Hematopoietic multipotent progenitor cell (in vitro differentiated cells): ENCODE measurements at places on chromosomes 16 and 17.

GRCh38 chr17:42844271-42844670 is at the start of gene AOC2:
Gene AOC2 (plus strand): TSS chr17:42844580. CDS start chr17:42844627, 47 bp downstream.
- no peak for DNase-seq

- DNase-seq = no peak
Observed at GRCh38 chr17:4333041-4333440, 33.4 kb downstream of the UBE2G1 start.

GRCh38 chr16:17364319-17365210 is 106.2 kb downstream of the XYLT1 start:
- peak; percentile 79 for DNase-seq

DNA sequence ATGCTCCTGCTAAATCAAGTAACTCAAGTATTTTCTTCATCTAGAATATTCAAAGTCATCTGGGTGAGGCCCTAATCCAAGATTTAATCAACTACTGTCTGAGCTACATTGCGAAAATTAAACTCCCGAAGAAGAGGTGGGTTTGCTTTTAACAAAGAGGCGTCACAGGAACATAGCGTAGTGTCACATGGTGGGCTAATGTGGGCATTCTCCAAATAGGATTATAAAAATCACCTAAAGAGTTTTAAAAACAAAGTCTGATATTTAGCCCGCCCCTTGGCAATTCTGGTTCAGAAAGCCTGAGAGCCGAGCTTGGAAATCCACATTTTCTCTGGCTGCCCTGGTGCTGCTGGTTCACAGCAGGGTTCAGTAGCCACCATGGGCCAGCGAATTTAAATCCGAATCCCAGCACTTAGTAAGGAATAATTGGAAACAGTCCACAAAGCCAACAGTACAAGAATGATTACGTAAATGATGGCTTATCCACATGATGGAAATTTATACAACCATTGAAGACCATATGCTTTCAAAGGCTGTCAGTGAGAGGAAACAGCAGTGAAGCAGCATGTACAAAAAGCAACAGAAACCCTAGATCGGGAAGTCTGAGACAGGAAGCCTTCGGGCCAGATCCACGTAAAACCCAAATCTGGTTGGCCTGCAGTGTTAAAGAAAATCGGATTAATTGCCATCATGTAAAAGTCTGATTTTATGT is 8.8 kb downstream of the PMM2 start:
- no peak for DNase-seq

- no peak for DNase-seq
Observed at GRCh38 chr16:49341706-49342105, 31.9 kb upstream of the C16orf78 start.

DNA sequence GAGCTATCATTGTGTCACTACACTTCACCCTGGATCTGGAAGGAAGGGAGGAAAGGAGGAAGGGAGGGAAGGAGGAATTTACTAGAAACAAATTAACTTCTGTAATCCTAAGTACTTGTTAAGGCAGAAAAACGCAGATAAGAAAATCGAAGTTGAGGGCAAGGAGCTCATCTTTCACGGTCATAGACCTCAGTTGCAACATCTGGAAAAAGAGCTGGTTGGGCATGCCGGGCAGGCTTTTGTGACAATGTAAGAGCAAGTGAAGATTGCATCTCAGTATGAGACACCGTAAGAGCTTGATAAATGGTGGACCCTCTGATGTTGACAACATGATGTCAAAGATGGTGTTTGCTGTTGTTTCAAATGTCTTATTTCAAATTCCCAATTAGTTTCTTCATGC is 721.5 kb downstream of the MAF start:
- DNase-seq = no peak

DNA sequence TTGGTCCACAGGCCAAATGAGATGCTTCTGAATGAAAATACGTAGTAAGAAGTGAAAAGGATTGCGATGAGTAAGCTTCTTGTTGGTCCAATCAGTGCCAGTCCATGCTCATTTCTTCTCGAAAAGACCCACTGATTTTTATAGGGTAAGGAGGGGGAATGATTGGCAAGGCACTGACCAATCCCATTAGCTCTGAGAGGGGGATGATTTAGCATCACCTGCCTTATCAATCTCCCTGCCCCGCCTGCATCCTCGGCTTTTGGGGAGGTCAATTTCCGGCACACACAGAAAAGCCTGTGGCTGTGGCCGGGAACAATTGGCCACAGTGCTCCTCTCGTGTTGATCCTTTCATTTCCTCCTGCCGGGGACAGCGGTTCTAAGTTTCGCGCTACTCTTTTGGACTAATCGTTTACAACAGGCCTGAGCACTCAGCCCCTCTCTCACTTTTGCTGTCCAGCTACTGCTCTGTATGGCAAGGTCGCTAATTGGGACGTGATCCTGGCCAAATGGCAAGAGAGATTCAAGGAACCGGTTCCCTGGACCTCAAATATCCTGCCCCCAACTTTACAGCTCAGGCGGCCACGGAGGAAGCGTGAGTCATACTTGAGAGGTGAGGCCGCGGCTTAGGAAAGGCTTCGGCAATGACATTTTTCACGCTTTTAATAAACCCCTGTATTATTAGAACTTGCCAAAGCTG is 43.1 kb downstream of the TBX4 start:
- DNase-seq = peak; percentile 11

DNA sequence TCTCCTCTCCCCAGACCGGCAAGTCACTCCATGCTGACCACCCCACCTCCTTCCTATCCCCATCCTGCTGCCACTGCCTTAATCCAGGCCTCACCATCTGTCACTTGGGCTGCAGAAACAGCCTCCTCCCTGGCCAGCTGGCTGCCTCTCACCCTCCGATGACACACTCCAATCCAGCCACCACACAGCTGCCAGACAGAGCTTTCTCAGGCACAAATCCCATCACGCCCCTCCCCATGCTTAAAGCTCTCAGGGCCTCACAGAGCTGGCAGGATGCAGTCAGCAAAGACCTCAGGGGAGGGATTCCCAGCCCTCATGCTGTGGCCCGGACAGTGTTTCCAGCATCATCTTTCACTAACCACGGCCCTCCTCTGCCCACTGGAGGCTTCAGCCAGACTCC is 13.7 kb downstream of the CAMKK1 start:
- DNase-seq = no peak

- no peak for DNase-seq
Observed at GRCh38 chr17:48504953-48505352, 25.9 kb downstream of the HOXB1 start.

DNA sequence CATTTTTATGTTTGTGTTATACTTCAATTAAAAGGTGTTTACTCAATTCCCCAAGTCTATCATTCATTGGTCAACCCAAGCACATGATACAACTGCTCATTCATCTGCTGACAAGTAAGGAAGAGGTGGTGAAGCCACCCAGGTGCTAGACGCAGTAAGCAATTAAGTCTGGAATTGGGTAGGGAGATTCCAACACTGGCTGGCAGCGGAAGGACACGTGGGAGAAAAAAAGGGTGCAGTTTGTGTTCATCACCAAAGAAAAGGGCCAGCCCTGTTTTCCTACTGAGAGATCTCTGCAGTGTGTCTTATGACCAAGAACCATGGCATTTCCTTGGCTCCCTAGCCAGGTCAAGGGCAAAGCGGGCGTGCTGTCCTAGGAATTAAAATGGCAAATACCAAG is 11.8 kb upstream of the ZNF23 start:
- DNase-seq = no peak

DNA sequence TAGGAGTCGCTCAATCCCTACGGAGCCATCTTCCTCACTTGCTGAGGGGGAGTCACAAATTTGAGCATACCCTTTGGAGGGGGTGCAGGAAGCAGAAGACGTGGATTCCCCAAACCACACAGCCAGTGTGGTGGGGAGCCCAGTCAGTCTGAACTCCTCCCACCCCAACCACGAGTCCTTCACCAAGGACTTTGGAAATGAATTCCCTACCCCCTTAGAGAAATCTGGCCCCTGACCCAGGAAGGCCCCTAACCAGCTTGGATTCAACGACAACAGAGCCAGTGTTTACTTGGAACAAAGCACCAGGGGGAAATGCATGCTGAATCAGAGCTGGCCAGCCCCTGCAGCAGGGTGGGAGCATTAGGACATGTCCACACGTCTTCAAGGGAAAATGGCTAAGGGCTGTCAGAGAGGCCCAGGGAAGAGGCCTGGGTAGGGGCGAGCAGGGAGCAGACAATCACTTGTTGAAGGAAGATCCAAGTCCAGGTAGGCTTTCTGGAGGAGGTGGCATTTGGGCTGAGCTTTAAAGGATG is 5.5 kb upstream of the TMEM92 start:
- no peak for DNase-seq
